ENCODE measurements at places on chromosomes 3 and 15.

GRCh38 chr3:160319322-160319721 lies 79.7 kb downstream of the IFT80 start:
- DNase-seq, result no peak

DNA sequence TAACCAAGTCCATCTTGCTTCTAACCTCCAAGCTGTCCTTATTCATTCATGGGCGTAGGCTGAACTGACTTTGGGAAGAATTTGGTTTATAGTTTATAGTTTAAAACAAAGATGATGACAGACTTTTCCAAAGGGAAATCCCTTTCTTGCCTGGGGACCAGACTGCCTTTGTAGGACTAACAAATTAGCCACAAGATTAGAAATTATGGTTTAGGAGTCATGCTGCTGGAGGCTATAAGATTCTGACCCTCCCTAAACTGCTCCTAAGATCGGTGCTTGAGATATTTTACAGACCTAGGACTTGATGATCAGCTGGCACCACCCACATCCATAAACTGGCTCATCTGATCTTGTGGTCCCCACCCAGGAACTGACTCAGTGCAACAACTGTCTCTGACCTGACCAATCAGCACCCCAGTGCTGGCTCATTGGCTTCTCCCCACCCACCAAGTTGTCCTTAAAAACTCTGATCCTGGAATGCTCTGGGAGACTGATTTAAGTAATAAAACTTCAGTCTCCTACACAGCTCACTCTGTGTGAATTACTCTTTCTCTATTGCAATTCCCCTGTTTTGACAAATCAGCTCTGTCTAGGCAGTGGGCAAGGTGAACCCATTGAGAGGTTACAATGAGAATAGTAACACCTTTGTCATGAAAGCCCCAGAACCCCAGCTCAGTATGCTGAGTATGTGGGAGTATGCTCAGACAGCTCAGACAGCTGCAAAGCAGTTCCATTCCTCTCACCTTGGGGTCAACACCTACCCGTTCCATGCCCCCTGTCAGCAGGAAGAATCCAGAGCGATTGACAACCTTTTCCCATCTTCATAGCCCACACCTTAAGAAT lies 51.6 kb upstream of the C15orf39 start:
- peak; percentile 26 for DNase-seq

DNA sequence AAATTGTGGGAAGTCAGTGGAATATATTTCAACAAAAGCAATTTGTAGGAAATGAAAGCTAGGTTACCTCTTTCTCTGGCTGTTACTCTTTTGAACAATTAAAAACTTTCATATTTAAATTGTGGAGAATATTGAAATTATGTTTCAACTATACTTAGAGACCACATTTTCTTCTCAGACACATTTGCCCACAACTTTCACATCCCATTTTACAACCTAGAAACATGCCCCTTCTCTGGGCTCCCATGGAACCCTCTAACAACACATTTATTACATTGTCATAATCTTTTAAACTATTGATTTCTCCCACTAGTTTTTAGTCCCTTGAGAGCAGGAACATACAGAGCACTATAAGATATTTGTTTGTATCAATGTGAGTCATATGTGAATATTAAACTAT lies 211.7 kb upstream of the TTC14 start:
- DNase-seq, result no peak

DNA sequence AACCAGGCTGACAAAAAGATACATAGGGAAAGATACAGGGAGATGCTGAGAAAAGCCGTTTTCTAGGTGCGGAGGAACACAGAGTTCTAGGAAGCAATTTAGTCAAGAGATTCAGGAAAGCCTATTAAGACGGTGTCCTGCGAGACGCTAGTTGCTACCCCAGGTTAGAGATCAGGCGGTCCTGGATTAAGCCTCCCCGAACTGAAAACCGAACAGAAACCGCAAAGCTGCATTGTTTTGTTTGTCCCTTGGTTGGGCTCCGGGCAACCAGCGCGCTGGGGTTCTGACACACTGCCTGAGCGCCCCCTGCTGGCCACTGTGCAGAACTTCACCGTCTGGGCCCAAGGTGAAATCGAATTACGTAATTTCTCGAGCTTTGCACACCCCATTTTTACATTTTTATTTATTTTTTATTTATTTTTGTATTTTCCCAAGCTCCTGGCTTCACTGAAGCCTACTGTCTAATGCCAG lies 37.3 kb upstream of the NDUFB4 start:
- DNase-seq, result peak; percentile 69

DNA sequence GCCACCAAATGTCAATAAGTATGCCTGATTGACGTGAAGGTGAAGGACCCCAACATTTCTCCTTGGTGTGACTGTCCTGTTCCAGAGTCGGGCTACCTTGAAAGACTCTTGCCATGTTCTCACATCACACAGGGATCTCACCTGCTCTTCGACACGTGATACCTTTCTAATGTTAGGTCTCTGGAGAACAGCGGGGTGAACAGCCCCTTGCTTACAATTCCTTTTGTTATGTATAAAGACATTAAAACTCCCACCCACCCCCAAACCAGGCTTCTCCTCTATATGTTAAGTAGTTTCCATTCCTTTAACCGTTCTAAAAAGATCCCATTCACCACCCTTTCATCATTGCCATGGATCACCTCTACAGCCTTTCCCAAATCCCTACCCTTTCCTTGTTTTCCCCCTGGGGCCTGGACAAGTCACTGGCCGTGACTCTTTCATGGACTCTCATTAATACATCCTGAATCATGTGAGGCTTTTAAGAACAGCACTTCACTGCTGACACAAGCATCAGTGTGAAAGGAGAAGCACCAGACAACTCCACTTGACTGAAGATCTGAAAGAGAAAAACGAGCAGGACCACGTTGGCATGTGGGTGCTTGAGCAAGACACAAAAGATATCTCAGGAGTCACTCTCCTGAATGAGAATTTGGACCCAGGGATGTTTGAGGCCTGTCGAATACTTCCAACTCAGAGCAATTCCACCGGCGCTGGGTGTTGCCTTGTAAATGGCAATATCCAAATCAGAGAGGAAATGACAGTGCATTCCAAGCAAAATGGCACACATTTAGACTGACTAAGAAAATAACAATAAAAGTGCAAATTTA lies 115.0 kb downstream of the FOXP1 start:
- DNase-seq, result no peak

DNA sequence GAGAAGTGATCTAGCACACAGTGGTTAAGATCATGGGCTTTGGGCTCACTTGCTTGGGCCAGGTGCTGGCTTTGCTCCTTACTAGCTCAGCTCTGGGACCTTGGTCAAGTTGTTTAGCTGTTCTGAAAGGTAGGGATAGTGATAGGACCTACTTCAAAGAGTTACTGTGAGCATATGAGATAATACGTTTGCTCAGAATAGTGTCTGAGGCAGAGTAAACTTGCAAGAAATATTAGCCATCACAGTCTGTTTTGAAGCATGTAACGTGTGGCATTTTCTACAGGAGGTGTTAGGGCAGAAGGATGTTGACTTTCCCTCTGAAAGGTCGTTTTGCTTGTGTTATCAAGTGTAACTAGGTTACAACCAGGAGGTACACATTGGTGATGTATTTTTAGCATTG lies 34.5 kb upstream of the NFKBIZ start:
- DNase-seq, result no peak

DNA sequence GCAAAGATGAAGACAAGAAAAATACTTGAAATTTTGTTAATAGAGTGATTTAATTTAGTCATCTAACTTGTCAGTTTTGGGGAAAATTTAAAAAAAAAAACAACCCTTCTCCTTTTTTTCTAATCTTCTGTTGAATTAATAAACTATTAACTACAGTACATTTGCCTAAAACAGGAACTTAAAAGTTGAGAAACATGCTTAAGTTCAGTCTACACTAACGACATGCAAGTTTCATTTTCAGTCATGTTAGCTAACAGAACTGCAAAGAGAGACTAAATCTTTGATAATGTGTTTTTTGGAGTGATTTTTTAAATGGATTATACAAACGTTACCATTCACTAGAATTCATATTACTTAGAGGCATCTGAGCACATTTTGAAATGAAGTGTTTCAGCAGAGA lies 71.9 kb upstream of the MBNL1 start:
- DNase-seq, result no peak

- no peak for DNase-seq
Observed at GRCh38 chr3:108527109-108527508, 16.7 kb upstream of the MYH15 start.

DNA sequence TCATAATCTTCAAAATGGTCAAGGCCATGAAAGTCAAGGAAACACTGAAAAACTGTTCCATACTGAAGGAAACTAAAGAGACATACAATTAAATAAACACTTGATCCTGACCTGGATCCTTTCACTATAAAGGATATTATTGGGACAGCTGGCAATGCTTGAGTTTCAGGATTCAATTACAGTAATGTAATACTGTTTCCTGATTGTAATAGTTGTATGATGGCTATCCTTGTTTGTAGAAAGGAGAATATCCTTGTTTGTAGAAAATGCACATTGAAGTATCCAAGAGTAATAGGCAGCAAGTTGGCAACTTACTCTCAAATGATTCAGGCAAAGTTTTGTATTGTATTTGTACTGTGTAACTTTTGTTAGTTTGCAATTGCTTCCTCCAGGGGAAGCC lies 4.6 kb downstream of the CIDEC start:
- DNase-seq, result no peak
